AG08395 (cell line): ENCODE measurements at places on chromosomes 5 and 9.

DNA sequence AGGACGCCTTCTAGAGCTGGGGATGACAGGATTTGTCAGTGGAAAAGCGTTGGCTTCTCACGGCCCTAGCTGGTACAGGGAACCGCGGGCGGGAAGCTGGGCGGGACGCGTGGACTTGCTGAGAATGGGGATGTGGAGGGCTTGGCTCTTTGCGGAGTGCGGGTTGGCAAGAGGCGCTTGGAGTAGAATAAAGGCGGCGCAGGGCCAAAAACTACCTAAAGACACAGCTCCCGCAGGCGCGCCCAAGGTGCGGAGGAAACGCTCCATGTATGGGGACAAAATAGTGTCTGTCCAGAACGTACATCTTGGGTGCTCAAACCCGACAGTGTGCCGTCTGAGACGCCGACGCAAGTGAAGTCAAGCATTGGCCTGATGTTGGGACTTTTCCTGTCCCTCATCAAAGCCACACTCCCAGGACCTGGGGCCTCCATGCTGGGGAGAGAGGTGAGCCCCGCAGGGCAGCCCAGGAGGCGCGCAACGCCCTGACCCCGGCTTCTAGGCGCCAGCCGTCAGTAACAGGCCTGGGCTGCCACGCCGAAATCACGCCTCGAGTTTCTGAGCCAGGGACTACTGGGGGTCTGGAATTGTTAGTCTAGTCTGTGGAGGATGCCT is 1.6 kb upstream of the NKX2-5 start:
- no peak for DNase-seq

DNA sequence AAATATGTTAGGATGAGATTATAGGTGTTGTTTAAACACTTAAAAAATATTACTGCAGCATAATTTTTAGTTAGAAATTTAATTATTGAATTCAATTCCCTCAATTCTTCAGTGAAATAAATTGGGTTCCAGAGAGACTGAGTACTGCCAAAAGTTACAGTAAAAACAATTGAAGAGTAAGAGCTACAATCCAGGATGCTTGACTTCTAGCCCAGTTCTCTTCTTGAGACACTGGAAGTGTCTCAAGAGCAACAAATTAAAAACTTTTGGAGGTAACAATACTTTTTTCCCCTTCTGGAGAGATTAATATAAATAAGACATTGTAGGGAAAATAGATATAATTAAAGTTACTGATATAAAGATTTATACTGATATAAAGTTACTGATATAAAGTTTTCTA is 8.3 kb downstream of the ITGA1 start:
- no peak for DNase-seq

- DNase-seq, result no peak
These were observed 27.2 kb downstream of the NEUROG1 start for GRCh38 chr5:135508496-135509005.

GRCh38 chr5:178058321-178059012 is 54.9 kb upstream of the N4BP3 start:
- no peak for DNase-seq

DNA sequence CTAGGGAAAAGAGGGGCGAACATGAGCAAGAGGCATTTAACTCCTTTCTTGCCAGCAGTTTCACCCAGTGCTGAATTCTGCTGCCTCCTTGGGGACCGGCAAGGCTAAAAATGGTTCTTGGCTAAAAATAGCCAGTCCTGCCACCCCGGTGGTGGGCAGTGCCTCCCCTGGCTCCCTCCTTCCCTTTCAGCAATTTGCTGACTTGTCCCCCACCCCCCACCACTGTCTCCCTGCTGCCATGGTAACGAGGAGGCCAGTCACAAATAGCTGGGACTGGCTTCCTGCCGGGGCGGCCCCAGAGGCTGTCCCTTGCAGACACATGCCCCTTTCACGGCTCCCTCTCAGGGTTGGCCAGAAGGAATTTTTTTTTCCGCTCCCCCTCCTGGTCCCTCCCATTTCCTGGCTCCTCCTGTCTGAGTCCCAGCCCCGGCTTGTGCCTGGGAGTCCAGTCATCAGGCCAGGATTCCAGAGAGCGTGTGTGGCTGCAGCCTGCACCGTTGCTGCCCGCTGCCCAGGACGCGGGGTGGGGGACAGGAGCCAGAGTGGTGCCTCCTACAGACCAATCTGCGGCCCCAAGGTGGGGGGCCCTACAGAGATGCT is 130.3 kb downstream of the RGS3 start:
- peak; percentile 97 for DNase-seq

DNA sequence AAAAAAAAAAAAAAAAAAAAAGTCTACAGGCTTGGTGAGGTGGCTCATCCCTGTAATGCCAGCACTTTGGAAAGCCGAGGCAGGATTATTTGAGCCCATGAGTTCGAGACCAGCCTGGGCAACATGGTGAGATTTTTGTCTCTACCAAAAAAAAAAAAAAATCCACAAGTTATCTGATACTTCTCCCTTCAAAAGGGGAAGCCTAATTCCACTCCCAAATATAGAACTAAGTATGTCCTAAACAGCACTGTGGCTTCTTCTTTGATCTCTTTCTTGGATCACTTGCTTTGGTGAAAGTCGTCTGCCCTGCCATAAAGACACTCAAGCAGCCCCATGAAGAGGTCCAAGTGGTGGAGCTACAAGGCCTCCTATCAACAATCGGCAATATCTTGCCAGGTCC is 18.8 kb upstream of the STING1 start:
- no peak for DNase-seq

- no peak for DNase-seq
These were observed 7.8 kb downstream of the ENG start for GRCh38 chr9:127846443-127847177.

DNA sequence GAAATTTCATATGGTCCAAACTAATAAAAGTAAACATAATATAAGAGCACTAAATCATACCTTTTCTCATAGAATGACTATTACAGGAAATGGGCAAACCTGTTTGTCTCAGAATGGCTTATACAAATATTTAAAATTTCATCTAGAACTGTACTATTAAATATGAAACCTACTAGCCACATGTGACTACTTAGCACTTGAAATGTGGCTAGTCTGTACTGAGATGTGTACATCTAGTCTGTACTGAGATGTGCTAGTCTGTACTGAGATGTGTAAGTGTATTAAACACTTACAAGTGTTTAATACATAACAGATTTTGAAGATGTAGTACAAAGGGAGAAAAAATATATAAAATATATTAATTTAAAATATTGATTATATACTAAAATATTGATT is 22.4 kb downstream of the ABITRAM start:
- no peak for DNase-seq

DNA sequence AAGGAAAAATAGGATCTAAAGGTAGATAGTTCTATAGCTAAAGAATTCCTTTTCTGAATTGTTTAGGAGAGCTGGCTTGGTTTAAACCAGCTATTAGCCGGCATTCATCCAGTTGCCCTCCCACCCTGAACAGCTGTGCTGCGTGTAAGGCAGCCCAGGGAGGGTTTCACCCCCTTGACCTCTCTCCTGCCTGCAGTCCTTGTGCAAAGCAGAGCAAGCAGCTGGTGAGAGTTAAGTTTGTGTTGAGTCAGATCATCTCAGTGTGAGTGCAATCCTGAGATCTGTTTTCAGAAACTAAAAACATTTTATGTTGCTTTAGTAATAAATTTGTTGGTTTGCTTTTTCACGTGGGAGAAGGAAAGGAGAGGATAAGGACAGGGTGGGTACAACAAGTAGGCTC is 13.0 kb downstream of the SLC25A25 start:
- peak; percentile 80 for DNase-seq

GRCh38 chr9:17165764-17166163 is 30.9 kb downstream of the CNTLN start:
- DNase-seq, result no peak

- DNase-seq, result no peak
These were observed 28.8 kb downstream of the GARNL3 start for GRCh38 chr9:127293328-127293727.

DNA sequence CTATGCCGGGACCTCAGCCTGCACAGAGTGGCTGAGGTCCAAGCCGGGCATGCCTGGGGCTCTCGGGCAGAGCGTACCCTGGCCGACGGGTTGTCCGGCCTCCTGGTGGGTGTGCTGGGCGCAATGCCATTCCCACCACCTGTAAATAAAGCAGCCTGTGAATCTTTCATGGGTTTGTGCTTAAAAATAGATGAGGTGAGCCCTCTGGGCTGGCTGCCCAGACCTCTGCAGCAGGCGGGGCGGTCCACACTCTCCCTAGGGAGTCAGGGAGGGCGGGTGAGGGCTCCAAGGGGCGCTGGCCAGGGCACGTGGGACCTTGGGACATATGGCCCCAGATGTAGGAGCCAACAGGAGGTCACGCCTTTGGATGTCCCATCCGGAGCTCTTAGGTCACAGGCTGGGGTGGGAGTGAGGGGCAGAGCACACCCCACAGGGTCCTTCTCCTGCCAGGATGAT is 3.6 kb upstream of the AGPAT2 start:
- DNase-seq, result no peak

- no peak for DNase-seq
These were observed 26.3 kb downstream of the SLC46A2 start for GRCh38 chr9:112864403-112864802.

GRCh38 chr5:132020568-132021339 is 9.3 kb upstream of the ACSL6 start:
- no peak for DNase-seq

GRCh38 chr5:150549735-150550134 is 41.8 kb downstream of the NDST1 start:
- DNase-seq, result no peak

DNA sequence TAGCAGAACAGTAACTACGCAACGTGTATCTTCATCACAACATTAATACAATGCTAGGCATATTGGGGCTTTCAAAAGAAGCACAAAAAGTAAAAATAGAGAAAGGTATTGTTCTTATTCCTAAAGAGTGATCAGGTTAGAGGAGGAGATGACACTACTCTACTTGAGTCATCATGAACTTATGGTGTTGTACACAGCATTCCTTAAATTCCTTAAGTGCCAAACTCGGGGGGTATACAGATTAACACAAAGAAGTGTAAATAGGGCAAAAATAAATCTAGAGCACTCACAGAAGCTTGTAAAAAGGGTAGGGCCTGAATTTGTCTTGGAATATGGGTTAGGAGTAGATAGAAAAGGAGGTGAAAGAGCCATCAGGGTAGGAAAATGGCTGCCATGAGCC is 308.0 kb upstream of the DAP start:
- DNase-seq, result no peak

- DNase-seq, result no peak
These were observed 8.2 kb upstream of the RUFY1 start for GRCh38 chr5:179542170-179542569.

- DNase-seq, result no peak
These were observed 92.7 kb upstream of the RUSC2 start for GRCh38 chr9:35397216-35397698.
